CD4-positive, alpha-beta T cell treated with Interleukin-2 at 100 ng/mL for 4 hours (primary cell): ENCODE measurements at places on chromosomes 12 and 14.

- no peak for DNase-seq
Measured at GRCh38 chr12:89038831-89039512, 313.3 kb downstream of the DUSP6 start.

- no peak for DNase-seq
Measured at GRCh38 chr12:53103860-53104305, 597 bp downstream of the SOAT2 start.

GRCh38 chr12:124608450-124608870 is 41.0 kb upstream of the NCOR2 start:
- no peak for DNase-seq

DNA sequence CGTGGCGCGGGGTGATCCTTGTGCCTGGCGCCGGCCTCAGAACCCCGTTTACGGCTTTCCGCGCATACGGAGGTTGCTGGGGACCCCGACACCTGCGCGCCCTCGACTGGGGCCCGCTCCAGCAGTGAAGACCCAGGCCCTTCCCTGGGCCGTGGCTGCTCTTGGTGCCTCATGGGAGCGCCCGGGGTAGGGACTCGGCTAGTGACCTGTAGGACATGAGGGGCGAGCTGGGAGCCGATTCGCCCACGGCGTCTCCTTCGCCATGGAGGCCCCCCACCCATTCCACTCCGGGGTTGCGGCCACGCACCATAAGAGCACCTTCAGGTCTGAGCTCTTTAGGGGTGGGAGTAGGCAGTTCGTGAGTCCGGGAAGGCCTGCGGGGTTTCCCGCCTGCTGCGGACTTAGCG is 14.2 kb upstream of the PAX9 start:
- DNase-seq, result no peak

- no peak for DNase-seq
Measured at GRCh38 chr12:47834199-47834903, 14.6 kb upstream of the HDAC7 start.

DNA sequence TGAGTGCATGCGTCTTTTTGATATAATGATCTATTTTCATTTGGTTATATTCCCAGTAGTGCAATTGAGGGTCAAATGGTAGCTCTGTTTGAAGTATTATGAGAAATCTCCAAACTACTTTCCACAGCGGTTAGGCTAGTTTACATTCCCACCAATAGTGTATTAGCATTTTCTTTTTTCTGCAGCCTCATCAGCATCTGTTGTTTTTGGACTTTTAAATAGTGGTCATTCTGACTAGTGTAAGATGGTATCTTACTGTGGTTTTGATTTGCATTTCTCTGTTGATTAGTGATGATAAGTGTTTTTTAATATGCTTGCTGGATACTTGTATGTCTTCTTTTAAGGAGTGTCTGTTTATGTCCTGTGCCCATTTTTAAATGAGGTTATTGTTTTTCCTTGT is 3.7 kb upstream of the KLRC1 start:
- no peak for DNase-seq

DNA sequence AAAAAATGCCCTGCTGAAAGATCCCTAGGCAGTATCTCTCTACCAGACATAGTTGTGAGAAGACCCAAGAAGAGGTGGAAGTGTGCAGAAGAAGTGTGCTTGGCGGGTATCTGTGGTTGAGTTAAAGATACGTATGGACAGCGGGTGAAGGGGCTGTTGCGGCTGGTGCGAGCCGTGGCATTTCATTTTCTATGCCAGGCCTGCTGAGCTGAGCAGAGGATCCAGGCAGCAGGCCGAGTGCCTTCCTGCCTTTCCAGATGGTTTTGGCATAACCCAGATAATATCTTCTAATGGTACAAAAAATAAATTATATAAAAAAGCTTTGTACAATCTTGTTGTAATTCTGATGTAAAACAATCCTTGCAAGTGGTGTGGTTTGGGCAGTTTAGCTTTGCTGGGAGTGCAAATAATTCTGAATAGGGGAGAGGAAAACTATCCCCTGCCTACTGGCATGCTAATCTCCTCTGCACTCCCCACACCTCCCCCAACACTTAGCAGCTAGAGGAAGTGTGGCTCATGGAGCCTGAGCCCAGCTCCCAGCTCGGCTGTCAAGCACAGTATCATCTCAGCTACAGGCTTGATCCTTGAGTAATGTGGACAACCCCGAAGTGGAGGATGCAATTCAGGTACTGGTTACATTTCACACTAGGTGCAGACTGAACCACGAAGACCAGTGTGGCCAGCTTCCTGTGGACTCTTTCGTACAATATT is 168.9 kb downstream of the VRK1 start:
- DNase-seq, result no peak

DNA sequence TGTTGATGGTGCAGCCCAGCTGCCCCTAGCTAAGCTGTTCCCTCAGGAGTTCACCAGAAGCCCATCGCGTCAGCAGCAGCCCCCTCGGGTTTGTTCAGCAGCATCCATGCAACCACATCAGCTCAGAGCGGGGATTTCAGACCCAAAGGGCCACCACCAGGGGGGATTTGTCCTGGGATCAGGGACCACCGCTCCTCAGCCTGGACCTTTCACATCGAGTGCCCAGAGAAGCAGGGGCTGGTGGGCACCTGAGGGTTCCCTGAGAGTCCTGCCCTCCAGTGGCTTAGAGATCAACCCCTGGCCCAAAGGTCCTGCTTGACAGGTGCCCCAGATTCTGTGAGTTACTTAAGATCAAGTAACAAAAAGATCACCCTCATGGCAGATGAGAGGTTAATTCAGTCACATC is 65.9 kb upstream of the C14orf180 start:
- no peak for DNase-seq

DNA sequence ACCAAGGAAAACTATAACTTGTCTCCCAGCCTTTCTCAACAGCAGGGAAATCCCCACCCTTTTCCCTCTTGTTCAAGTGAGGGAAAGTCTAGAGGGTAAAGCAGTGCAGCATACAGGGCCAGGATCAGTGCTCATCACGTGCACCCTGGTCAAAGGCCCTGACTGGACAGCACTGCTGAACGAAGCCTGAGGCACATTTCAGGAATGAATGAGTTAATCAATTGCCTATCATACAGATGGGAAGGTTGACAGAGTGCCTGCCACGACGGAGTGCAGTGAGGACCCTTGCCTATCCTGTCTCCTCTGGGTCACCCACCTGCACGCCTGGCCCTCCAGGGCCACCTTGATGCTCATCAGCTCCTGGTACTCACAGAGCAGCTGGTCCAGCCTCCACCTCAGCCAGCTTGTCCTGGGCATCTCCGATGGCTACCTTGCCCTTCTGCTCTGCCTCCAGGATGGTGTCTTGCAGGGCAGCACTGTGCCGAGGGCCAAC is 11.7 kb upstream of the KRT73 start:
- DNase-seq, result no peak

DNA sequence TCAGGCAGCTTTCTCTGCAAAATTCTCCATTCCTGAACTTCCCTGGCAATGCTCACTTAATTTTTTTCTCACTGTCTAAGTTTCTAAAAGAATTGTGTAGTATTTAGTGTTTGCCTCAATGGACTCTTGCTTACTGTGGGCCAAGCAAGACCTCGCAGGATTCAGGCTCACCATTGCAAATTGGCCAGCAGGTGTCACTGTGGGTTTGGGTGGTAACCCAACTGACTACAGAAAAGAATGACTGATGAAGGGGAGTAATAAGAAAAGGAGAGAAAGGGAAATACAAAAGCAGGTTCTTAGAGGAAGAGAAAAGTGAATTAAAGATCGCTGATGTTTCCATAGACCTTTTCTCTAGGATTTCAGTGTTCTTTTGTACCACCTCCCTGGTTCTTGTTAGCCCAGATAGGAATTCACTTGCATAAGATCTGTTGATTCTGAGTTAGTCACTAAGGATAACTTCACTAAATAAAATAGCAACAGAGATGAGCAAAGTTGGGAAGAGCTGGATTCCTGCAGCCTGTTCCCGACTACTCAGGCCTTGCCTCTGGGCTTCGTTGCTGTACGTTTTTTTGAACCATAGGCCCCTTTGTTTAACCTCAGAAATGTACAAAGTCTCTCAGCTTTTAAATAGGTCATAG is 386.5 kb upstream of the DDHD1 start:
- peak; percentile 9 for DNase-seq
